Stimulated activated naive CD8-positive, alpha-beta T cell treated with anti-CD3 and anti-CD28 coated beads, Interleukin-15, Interleukin-2, amounts not matched to agents 100 U/mL and 50 U/mL, for 24 hours (primary cell): ENCODE measurements at places on chromosomes 16 and 17.

- DNase-seq = no peak
Observed at GRCh38 chr17:76469076-76469990, 1.9 kb downstream of the AANAT start.

DNA sequence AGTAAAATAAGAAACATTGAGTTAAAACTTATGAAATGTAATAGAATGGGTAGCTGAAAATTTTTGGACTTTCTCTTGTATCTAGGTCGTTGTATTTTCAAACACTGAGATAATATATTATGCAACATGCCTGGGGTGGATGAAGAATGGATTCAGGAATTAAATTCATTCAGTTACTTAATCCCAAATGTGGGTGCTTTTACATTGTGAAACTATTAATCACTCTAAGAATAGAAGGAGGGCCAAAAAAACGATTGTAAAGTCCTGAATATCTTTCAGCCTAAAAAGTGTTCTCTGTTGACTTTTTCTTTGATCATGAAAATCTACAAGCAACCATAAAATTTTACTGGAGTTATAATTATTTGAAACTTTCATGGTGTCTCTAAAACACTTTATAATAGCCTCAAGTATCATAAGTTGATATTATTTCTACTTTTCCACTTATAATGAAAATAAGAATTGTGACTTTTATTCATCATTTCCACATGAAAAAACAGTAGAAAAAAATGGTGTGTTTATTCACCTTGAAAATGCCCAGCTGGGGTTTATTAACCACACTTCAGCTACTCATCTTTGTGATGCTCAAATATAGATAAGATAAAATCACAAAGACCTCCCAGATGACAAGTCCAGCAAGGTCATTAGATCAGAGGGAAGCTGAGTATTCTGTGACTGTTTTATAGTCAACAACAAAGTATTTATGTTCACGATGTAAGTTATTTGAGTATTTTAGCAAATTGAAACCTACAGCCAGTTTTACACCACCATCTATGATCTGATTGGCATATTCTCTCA is 619.9 kb upstream of the SOX9 start:
- DNase-seq = no peak

- DNase-seq = peak; percentile 50
Observed at GRCh38 chr17:3770466-3770865, 30.5 kb downstream of the ITGAE start.

GRCh38 chr17:77527409-77527808 is 386.6 kb downstream of the SEC14L1 start:
- DNase-seq = no peak

- peak; percentile 92 for DNase-seq
Observed at GRCh38 chr16:1492923-1493745, at the start of gene TELO2. TELO2 (plus strand) TSS chr16:1493360; CDS start chr16:1494282, 922 bp downstream.

GRCh38 chr17:40538019-40538935 is 27.0 kb downstream of the CCR7 start:
- DNase-seq = peak; percentile 14

DNA sequence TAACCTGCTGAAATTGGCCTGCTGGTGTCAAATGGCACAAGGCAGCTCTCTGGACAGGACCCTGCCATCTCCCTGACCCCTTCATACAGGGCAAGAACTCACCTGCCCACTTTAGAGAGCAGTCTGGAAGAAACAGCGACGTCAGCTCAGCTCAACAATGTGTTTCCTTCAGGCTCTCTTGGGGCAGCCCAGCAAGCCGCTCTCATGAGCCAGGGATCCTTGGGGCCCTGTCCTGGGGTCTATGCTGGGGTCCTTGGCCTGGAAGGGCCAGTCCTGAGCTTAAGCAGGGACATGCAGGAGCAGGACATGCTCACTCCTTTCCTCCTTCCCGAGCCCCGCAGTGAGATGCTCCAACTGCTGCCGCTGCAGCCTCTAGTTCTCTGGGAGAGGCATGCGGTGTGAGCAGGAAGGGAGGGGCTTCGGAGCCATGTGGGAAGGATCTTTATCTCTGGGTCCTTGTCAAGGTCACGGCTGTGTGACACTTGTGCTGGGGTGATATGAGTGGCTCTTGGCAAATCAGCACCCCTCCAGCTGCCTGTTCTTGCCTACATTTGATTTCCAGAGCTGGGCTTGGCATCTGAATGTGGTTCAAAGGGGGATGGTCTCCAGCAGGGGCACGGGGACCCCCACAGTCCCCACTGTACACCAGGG is 3.4 kb downstream of the C1QTNF1 start:
- no peak for DNase-seq
